ENCODE measurements at places on chromosomes 6 and 20.

GRCh38 chr6:47832386-47833100, 50.7 kb downstream of the OPN5 start:
- peak; percentile 5 for DNase-seq

DNA sequence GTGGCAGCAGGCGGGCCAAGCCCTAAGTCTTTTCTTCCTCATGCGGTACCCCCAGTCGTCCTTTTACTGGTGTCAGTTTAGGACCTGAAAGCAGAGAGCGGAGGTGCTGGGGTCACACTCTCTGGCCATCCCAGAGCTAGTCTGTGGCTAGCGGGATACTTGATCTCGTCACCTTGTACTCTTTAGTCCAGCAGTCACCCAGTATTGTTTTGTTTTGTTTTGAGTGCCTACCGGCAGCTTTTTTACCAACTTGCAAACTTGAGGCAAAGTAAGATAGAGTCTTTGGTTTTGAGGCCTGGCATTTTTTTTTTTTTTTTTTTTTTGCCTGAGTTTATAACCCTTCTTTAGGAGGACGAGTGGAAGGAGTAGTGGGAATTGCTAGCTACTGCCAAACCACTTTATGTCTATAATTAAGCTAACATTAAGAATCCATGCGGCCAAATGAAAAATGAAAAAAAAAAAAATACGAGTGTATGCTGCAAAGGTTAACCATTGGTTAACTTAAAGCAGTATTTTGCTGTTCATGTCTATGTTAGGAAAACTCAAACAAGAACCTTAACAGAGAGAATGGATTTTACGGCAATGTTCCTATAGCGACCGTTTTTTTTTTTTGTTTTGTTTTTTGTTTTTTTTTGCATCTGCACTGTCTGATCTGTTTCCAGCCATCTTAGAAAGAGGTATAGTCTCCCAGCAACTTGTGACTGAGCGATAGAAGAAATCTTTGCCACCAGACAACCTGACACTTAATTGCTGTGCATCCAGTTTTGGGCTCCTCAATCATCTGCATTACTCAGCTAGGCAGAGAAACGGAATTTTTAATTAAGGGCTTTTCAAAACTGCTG, 56.9 kb downstream of the FAM217A start:
- no peak for DNase-seq

DNA sequence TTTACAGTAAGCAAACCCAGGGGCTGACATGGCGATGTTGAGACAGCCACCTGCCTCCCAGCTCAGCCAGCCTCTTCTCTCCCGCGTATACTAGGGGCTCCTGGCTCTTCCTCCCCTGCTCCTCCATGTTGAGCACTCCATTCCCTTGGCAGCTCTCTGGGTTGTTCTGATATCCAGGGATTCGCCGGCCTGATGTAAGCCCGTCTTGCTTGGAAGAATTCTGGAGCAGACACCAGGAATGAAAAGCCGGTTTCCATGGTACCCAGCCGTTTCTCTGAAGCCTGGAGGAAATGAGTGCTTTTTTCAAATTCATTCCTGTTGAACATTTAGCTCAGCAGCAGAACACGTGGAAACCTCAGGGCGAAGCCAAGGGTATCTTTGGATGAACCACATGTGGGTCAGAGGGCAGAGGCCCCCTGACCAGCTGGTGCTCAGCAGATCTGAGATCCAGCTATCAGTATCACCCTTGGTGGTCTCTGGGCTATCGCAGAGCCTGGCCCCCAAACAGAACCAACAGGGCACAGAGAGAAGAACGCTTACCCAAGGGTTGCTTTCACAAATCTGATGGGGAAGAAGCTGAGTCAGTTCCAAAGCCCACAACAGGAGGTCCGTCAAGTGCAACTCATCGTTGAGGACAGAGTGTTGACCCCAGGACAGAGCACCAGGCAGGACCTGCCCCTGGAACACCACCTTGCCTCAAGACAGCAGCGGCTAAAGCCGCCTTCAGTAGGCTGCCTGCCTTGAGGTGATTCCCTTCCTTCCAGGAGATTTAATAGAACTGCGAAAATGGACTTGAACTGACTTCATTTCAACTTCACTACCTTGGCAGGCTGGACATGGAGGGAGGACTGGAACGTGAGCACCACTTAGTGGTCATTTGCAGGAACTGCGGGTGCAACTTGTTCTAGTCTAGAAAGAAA, 96.1 kb upstream of the RIN2 start:
- peak; percentile 57 for DNase-seq

GRCh38 chr6:90204327-90205056, 92.2 kb downstream of the BACH2 start:
- DNase-seq, result no peak

GRCh38 chr20:13149371-13150105, 71.5 kb upstream of the ISM1 start:
- no peak for DNase-seq

Data from astrocyte of the cerebellum (primary cell).